ENCODE measurements at places on chromosomes 7 and 10.

DNA sequence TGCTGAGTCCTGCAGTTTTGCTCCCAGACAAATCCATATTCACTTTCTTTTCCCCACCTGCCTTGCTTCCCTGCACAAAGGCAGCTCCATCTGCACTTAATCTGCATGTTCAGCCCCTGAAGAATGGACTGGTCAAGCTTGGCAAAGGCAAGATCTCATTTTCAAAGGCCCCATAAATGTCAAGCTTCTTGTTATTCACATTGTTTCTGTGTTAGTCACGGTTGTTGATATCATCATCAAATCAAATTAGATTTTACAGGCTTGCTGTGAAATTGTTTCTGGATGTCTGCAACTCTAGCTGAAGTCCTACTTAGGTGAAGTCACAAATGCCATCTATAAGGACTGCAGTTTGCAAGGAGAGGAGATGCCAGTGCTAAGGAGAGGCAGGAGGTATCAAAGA is 91.0 kb downstream of the GPAM start:
- DNase-seq = no peak

GRCh38 chr10:68330852-68331454 is 911 bp upstream of the HNRNPH3 start:
- DNase-seq = peak; percentile 24

- DNase-seq = no peak
Measured at GRCh38 chr7:29859524-29860185, 53.3 kb downstream of the WIPF3 start.

DNA sequence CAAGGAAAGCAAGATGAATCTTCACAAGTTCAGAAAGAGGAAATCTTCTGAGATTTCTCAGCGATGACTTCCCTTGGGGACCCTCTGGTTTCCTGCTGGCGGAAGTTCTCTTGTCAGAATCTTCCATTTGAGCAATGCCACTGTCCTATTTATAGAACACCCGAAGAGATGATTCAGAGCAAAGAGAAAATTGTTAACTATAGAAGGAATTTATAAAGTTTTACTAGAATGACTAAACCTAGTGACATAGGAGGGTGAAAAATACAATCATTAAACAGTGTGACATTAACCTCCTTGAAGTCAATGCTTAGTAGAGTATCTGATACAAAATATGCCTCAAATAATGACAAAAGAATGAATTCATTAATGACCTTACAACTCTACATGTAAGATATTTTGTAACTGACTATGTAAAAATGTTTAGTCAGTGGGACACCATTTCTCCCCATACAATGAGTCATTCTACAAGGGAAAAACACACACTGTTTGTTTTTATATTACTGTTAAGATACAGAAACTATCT is 206.5 kb upstream of the CNTNAP2 start:
- DNase-seq = no peak

GRCh38 chr7:154915600-154915999 is 87.3 kb downstream of the PAXIP1 start:
- no peak for DNase-seq

DNA sequence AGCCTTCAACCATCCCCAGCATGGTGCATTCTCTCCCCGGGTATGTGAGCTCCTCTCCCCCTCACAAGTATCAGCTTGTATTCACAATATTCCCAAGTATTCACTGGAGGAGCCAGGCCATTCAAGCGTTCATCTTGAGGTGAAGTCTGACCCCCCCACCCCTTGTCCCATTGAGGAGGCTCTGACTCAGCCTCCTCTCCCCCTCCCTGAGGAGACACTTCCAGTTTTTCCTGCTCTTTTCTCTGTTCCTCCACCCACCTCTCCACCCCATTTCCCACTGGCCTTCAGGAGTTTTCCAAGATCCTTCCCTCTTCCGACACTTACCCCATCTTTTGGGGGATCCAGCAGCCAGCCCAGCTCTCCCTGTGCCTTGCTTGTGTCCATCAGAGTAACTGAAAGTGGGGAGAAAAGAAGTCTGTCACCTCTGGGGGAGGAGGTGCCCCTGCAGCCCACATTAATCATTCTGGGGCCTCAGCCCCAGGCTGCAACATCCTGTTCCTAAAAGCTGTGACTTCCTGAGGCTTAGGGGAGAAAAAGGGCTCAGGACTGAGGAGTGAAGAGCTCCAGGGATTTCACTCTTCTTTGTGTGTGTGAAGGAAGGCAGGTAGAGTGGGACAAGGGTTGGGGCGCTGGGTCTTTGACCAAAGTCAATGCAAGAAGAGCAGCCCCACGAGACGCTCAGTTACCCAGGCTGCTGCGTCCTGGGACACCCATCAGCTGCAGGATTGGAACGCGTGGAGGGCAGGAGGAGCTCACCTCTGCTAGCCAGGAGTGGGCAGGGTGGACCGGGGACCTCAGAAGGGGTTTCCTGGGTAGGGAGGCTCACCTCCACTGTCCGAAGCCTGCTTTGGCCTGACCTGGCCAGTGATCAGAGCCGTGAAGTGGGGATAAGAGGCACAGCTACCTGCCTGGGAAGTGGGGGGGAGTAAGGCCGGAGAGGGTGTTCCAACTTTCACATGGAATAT is 1.1 kb downstream of the EPHA1 start:
- DNase-seq = no peak

- DNase-seq = no peak
Measured at GRCh38 chr7:134903073-134903790, 83.1 kb upstream of the AGBL3 start.

GRCh38 chr10:123744224-123744536 is 78.0 kb downstream of the GPR26 start:
- DNase-seq = no peak

DNA sequence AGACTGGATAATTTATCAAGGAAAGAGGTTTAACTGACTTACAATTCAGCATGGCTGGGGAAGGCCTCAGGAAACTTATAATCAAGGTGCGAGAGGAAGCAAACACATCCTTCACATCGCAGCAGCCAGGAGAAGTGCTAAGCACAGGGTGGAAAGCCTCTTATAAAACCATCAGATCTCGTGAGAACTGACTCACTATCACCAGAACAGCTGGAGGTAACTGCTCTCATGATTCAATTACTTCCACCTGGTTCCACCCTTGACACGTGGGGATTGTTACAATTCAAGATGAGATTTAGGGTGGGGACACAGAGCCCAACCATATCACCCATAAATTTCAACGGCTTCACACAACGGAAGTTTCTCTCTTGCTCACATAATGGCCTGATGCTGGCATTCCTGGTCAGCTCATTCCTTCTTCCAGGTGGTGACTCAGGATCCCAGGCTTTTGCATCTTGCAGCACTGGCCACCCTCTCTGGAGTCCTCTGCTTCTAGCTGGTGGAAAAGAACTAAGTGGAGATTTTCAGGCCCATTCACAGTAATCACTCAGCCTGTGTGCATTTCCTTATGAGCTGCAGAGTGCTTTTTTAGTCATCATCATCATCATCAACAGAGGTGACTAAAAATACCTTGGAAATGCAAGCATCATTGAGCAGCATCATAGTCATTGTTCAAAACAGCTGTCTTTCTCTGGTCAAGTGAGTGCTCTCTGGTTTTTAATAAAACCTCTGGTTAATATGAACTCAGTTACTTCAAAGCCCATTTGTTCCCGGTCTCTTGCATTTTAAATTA is 308.1 kb downstream of the SFMBT2 start:
- DNase-seq = no peak

DNA sequence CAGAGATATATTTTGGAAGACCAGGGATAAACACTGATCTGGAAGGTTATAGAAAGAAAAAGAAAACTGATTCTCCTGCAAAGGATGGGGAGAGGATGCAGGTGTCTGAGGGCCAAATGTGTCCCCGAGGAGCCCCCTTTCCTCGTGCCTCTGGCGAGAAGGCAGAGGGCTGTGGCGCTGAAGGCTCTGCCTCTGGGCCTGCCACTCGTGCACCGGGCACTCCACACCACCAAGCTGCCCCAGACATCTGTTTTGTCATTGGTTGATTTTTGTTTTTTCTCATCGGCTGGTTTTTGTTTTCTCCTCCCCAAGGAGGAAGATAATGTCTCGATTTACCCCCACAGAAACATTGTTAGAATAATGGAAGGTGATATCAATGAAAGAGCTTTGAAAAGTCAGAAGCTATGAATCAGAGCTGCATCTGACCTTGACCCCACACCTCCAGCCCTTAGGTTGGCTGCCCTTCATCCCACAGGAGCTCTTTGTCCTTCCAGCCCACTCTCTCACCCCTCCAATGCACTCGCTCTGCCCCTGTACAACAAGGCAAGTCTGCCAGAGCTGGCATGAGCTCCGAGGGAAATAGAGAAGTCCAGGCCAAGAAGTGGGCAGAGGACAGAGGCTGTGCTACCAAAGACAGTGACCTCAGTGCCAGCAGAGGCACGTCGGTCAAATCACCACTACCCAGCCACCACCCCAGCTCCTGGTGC is 124.8 kb downstream of the TCERG1L start:
- no peak for DNase-seq

GRCh38 chr7:41085244-41085643 is 617.6 kb downstream of the INHBA start:
- DNase-seq = no peak

DNA sequence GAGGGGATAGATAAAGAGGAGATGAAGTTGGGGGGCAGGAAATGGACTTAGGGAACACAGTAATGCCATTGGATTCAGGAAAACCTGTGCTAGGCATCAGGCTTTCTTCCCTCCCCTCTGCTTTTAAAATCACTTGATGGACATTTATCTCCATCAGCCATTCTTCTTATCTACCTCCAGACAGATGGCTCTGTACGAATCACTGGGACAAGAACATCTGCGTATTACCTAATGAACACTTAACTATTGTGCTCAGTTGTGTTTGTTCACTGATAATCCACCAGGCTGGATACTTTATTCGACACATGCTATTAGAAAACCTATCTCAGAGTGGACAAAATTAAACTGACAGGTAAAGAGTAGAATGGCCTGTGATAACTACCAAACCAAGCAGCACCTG is 40.0 kb downstream of the TNKS2 start:
- DNase-seq = no peak

- peak; percentile 79 for DNase-seq
Measured at GRCh38 chr7:120272701-120273475, at the start of gene KCND2. KCND2 (plus strand) TSS chr7:120273175.

DNA sequence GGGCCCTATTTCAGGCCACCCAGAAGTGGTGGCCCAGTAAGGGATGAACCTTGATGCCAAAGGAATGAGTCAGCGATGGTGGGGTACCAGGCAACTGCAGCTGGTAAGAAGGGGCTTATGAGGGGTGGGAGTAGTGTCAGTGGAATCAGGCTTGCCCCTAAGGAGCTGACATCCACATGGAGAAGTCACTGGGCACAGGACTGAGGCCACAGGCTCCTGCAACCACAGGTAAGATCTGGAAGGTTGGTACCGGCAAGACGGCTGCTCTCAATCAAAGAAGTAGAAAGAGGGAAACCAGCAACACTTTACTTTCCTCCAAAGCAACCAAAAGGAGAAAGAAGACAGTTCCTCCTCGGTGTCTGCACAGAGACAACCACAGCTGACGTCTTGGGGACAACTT is 2.5 kb downstream of the GCK start:
- no peak for DNase-seq

- DNase-seq = peak; percentile 1
Measured at GRCh38 chr7:17600340-17600752, 301.9 kb downstream of the AHR start.

GRCh38 chr7:115561335-115562110 is 469.0 kb downstream of the TFEC start:
- DNase-seq = no peak

- DNase-seq = no peak
Measured at GRCh38 chr10:6385665-6386064, 182.9 kb downstream of the PFKFB3 start.

- DNase-seq = no peak
Measured at GRCh38 chr7:135773464-135773863, 24.9 kb upstream of the FAM180A start.
